ENCODE measurements at places on chromosomes 5 and 9.
A peak's percentile ranks its signal among the peaks of the same experiment; 100 is the strongest.

DNA sequence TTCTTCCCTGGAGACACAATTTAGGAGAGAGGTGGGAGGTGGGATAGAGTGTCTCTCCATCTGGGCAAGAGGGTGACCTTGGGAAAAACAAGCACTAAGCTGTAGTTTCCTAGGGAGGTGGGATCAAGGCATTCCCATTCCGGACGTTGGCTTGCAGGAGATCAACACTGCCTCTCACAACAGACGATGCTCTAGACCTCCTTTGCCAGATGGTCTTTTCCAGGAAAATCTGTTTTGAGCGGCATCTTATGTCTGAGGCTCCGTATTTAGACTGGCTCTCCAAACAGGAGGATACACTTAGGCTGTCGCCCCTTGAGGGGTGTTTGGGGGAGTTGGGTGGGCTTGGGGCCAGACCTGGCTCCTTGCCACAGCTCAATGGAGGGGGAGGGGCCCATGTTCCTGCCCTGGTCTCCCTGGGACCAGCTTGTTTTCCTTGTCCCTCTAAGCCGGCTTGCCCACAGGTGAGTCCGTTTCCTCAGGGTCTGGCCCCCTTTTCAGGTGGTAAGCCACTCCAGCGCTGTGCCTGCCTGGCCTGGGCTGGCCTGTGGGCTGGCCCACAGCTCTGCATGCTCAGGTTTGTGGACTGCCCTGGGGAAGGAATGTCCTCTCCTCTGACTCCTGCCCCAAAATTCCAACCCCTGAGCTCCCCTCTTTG, 2.4 kb downstream of the PSD2 start:
- no peak for DNase-seq

GRCh38 chr9:128102196-128102595, 25.3 kb downstream of the PTGES2 start:
- no peak for DNase-seq

- DNase-seq, result no peak
Measured at GRCh38 chr9:90979138-90979551, 177.5 kb downstream of the SYK start.

DNA sequence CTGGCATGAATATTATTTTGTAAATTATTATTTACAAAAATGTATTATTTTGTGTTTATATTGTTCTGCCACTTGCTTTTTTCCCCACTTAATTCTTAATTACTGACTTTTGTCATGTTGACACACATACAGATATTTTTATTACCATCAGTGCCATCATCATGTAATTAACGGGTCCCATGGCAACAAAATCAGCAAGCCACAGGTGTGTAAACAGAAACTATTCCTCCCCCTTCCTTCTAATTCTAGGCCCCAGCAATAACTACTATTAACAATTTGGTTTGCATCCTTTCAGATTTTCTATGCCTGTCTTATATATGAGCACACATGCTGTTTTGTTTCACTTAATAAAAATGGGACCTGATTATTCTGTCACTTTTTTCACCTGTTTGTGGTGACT, 29.3 kb downstream of the CYFIP2 start:
- DNase-seq, result no peak

GRCh38 chr9:26263478-26263877, 585.2 kb upstream of the TUSC1 start:
- DNase-seq, result no peak

- no peak for DNase-seq
Measured at GRCh38 chr5:1009359-1010180, 968 bp downstream of the NKD2 start.

DNA sequence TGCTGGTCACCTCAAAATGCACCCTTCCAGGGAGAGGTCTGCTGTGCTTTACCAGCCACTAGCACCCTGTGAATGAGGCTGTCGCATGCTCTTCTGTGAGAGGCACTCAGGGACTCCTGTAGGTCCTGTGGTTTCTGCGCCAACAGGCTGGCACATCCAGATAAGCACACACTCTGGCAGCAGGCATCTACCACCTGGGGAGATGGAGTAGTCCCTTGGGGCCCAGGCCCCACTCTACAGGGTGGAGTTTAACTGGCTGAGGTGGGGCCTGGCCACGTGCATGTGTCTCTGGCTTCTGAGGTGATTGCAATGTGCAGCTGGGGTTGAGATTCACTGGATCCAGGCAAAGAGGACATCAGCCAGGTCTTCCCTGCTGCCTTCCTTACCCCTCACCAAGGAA, 32.3 kb downstream of the TMEM174 start:
- DNase-seq, result no peak

DNA sequence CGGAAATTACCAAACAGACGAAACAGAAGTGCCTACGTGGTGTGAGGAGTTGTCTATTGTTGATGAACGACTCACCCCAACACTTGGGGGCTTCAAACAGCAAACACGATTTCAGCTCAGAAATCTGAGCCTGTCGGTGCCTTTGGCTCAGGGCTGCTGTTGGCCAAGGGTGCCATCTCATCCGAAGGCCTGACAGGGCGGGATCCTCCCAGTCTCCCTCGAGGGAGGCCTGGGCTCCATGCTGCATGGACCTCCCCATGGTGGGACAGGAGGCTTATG, 1.3 kb downstream of the LRRC14B start:
- no peak for DNase-seq

- DNase-seq, result peak; percentile 63
Measured at GRCh38 chr9:118595719-118596305, 773.4 kb downstream of the BRINP1 start.

GRCh38 chr5:90301248-90301647, 108.3 kb downstream of the CETN3 start:
- DNase-seq, result no peak

GRCh38 chr9:80492221-80492620, 920.5 kb downstream of the TLE4 start:
- no peak for DNase-seq

- DNase-seq, result no peak
Measured at GRCh38 chr9:137456061-137456863, 2.9 kb downstream of the NSMF start.

- no peak for DNase-seq
Measured at GRCh38 chr9:75389101-75389500, 300.8 kb downstream of the OSTF1 start.

DNA sequence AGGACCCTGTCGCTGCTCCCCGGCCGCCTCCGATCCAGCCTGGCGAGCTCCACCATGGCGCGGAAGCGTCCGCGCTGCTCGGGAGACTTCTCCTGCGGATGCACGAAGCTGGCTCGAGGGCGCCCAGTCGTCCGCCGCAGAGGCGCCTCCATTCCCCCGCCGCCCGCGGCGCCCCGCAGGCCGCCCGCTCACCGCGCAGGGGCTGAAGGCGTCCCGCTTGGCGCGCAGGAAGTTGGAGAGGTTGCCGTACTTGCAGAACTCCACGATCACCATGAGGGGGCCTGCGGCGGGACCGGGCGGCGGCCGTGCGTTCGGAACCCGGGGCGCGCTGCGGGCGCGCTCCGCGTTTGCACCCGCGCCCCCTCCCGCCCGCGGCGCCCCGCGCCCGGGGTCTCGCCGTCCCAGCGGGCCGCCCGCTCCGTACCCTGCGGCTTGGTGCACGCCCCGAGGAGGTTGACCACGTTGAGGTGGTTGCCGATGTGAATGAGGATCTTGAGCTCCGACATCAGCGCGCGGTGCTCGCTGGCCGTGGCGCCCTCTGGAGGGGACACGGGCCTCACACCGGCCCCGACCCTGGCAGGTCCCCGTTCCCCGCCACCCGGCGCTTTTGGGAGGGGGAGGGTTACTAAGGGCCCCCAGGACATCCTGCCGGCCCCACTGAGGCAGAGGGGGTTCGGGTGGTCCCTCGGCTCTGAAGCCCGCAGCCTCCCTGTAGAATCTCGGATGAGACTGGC, 27.7 kb upstream of the SCGB3A1 start:
- DNase-seq, result no peak

DNA sequence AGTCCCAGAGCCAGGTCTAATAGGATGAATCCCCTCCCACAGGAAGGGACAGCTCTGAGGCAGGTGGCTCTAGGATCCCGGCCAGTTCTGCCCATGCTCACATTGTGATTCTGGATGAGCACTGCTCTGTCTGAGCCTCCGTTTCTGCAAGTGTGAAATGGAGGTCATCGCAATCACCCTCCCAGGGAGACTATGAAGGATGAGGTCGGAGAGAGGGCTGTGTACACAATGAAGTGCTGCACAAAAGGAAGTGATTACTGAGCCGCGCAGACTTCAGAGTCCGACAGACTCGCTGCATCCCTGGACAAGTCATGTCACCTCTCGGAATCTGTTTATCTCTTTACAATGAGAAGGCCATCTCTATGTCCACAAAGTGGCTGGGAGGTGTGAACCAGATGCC, 21.7 kb downstream of the LHX6 start:
- no peak for DNase-seq

DNA sequence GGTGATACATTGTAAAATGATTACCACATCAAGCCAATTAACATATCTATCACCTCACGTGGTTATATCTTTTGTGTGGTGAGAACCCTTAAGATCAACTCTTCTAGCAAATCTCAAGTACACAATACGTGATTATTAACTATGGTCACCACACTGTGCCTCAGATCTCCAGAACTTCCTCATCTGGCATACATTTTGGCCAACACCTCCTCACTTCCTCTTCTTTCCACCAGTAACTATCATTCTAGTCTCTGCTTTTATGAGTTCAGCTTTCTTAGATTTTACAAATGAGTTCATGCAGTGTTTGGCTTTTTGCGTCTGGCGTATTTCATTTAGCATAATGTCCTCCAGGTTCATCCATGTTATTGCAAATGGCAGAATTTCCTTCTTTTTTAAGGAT, 35.8 kb downstream of the PRKACG start:
- no peak for DNase-seq

- no peak for DNase-seq
Measured at GRCh38 chr5:73673161-73673591, 47.2 kb downstream of the ARHGEF28 start.

- no peak for DNase-seq
Measured at GRCh38 chr5:60851626-60852025, 7.6 kb upstream of the ELOVL7 start.

GRCh38 chr5:112248623-112249022, 170.5 kb downstream of the EPB41L4A start:
- no peak for DNase-seq

- DNase-seq, result no peak
Measured at GRCh38 chr5:96157077-96157780, 195.6 kb upstream of the ELL2 start.

DNA sequence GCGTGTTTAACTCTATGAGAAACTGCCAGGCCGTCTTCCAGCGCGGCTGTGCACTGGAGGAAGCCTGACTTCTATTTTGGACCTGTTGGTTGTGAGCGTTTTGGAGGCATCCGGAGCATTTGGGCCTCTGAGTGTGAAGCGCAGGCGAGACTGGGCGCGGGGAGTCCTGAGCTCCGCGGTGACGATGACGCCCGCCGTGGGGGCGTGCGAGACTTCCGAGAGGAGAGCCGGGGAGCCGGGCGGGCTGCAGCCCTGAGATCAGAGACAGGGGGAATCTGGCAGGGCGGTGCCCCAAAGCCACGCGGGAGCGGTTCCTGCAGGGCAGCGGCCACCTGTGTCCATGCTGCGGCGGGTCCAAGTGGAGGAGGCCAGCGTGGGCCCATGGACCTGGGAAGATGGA, 47.4 kb downstream of the NTNG2 start:
- DNase-seq, result no peak

DNA sequence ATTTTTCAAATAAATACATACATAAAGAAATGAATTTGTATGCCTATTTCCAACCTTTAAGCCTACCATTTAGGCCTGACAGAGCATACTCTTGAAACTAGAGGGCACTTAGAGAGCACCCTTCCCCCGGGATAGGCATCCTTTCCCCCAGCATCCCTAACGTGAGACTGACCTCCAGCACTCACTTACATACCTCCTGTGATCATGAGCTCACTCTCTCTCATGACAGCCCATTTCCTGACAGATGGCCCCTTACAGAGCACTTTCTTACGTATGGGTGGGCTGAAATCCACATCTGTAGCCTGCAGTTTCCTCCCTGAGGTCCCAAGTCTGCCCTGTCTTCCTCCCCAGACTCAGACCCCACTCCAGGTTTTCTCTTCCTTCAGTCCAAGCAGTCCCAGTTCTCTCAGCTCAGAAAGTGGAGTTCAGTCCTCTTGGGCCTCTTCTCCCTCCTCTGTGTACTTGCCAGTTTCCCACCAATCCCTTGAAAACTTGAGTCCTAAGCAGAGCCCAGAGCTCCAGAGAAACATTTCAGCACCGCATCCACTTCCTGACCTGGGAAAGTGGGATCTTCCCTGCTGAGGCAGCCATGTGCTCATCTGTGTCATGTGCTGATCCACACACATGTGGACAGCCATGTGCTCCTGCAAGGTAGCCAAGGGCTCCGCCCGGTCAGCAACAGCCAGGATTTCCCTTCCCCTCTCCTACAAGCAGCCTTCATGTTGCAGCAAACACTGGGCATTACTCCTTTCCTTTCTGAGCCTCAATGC, 2.2 kb upstream of the CDX1 start:
- DNase-seq, result no peak

DNA sequence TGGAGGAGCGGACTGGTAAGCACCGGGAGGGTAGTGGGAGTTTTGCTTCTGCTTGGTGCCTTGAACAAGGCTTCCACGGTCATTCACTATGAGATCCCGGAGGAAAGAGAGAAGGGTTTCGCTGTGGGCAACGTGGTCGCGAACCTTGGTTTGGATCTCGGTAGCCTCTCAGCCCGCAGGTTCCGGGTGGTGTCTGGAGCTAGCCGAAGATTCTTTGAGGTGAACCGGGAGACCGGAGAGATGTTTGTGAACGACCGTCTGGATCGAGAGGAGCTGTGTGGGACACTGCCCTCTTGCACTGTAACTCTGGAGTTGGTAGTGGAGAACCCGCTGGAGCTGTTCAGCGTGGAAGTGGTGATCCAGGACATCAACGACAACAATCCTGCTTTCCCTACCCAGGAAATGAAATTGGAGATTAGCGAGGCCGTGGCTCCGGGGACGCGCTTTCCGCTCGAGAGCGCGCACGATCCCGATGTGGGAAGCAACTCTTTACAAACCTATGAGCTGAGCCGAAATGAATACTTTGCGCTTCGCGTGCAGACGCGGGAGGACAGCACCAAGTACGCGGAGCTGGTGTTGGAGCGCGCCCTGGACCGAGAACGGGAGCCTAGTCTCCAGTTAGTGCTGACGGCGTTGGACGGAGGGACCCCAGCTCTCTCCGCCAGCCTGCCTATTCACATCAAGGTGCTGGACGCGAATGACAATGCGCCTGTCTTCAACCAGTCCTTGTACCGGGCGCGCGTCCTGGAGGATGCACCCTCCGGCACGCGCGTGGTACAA, 556 bp downstream of the PCDHGC3 start:
- no peak for DNase-seq

DNA sequence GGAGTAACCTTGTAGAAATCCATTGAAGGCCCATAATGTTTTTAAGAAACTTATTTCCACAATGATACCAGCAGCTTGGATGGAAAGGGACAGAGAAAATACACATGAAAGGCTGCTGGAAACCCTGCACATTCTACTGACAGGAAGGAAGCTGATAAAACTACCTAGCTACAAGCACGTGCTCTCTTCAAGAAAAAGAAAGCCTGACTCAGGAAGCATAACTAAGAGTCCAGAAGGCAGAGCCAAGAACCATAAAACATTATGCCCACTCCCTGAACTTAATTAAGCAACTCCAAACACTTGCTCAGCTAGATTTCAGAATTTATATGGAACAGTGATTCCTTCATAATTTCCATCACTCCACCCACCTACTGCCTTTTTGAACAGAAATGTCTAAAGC, 430.8 kb downstream of the SEMA5A start:
- no peak for DNase-seq
